Activated T-helper 1 cell treated with anti-CD3 and anti-CD28 coated beads, Interleukin-2, amount 50 U/mL, for 16 hours (primary cell): ENCODE measurements at places on chromosomes 7 and 10.

DNA sequence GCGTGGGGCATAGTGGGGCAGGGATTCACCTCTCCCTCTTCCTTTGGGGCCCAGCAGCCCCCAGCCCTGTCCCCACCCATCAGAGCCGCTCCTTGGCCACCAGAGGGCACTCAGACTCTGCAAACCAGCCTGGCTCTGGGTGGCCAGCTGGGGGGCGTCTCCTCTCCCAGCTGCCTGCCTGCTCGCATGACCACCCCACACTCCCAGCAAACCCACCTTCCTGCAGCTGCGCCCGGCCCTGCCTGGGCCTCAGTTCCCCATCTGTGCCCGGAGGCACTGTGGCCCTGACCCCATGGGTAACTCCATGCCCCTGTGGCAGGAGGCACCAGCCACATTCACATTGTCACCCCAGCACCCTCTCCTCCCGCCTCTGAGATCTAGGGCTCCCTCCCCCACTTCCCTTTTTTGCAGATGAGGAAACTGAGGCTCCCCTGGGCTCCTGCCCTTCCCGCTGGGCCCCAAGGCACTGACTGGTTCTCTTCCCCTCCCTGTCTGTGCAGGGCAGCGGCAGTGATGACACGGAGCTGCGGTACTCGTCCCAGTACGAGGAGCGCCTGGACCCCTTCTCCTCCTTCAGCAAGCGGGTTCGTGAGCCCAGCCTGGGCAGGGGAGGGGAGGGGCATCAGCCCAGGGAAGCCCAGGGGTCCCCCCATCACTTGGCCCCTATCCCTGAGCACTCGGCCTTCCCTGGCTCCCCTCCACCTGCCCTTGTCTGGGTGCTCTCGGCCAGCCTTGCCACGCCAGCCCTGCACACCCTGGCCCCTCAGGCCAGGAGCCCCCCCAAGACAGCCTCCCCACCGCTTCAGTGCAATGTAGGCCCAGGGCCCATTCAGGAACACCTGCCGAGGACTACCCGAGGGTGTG is 6.9 kb upstream of the SH2B2 start:
- DNase-seq: no peak

DNA sequence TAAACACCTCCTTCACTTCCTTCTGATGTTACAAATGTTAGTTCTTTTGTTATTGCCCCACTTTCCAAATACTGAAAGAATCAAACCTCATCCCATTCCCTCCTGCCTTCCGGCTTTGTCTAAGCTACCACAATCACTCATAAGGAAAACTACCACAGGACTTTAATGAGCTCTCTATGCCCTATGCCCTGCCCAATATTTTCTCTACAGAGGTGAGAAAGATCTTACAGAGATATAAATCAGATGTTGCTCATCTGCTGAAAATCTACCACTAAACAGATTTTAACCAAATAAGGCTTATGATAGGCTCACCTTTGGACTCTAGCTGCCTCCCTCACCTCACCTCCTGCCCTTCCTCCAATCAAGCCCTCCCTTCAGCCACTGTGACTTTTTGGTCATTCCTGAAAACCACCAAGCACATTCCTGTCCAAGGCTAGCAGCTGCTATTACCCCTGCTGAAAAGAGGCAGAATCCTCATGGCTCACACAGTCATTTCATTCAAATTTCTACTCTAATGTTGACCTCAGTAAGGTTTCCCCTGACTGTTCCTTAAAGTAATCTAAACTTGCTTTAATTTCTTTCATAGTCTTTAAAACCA is 7.7 kb downstream of the ZNF33B start:
- no peak for DNase-seq

- no peak for DNase-seq
Measured at GRCh38 chr10:48437546-48437945, 131.1 kb downstream of the MAPK8 start.

- no peak for DNase-seq
Measured at GRCh38 chr10:120456626-120457430, at the start of gene PLPP4. PLPP4 (plus strand) TSS chr10:120457227; CDS start chr10:120457306, 79 bp downstream.

DNA sequence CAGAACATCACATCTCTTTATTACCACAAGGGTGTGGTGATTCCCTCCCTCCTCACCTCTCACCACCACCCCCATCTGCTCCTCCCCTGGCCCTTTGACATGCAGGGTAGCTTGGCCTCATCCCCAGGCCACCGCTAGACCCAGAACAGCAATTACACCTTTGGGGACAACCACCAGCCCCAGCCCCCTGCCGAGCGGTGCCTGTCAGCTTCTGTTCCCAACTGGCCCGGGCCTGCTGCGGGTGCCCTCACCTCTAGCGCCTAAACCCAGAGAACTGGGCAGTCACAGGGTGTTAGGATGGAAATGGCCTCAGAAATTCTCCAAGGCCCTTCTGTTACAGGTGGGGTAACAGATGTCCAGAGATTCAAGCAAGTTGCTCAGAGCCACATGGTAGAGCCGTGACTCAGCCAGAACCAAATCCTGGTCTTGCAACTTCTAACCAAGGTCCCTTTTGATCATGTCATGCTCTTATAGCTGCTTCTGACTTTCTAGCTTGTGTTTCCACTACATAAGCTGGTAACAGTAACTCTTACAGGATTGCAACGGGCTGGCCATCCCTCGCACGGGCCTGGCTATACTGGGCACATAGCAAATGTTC is 78.0 kb downstream of the PRKAG2 start:
- no peak for DNase-seq

DNA sequence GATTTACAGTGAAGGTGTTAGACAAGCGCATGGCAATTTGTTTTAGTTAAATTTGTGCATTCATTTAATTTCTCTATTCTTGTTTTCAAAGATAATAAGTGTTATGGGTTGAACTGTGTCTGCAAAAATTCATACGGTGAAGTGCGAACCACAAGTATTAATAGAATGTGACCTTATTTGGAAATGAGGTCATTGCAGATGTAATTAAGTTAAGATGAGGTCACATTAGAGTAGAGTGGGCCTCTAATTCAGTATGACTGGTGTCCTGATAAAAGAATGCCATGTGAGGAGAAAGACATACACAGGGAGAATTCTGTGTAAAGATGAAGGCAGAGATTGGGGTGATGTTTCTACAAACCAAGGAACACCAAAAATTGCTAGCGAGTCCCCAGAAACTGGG is 158.8 kb upstream of the SEMA3E start:
- no peak for DNase-seq

DNA sequence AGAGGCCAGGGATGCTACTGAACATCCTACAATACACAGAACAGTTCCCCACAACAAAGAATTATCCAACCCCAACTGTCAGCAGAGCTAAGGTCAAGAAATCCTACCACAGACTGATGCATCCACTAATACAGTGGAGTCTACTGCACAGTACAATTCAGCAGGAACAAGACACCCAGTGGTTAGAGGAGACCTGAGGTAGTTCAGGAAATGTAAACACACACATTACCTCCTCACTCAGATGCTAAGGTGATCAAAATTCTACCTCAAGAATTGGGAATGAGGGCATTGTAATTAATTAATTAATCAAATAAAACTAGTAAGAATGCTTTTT is 91.4 kb downstream of the ZFAND4 start:
- no peak for DNase-seq

GRCh38 chr7:2003931-2004812 is 228.6 kb downstream of the MAD1L1 start:
- DNase-seq: no peak
